Nephron progenitor cell (in vitro differentiated cells): ENCODE measurements at places on chromosomes 1 and 21.

DNA sequence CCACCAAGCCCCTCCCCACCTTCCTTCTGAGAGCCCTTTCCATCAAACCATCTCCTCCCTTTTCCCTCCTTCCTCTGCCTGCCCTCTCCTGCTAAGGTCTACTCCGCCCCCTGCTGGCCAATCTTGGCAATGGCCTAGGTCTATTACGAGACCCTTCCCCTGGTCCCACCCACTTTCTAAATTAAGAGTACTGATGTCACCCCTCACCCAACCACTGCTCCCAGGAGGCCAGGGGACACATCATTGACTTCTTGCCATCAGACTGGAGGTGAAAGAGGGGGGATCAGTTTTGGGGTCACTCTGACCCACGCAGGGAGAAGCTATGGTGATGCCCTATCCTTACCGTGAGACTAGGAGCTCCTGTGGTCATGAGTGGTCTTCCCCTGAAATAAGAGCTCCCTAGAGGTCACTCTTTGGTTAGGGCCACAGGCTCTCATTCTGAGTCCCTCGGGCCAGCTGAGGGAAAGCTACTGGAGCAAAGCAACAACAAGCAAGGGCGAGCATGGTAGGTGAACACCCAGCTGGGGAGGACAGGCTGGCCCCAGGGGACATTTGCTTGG, 34.6 kb upstream of the S100A7 start:
- DNase-seq: peak; percentile 98

DNA sequence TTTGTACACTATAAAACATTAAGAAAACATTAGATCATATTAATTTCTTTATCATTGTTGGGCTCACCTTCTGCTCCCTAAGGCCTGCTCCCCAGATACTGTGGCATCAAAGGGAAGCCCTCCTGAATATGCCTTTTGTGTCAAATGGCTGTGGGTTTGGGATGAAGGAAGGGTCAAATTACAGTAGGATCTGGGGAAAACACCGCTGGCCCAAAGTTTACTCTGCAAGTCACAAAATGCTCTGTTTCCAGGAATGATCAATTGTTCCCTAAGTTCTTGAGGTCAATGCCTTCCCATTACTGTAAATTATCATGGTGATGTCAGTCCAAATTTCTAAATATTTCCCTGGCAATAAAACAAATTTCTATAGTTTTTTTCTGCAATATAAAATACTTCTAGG, 6.8 kb upstream of the ITLN2 start:
- no peak for DNase-seq

DNA sequence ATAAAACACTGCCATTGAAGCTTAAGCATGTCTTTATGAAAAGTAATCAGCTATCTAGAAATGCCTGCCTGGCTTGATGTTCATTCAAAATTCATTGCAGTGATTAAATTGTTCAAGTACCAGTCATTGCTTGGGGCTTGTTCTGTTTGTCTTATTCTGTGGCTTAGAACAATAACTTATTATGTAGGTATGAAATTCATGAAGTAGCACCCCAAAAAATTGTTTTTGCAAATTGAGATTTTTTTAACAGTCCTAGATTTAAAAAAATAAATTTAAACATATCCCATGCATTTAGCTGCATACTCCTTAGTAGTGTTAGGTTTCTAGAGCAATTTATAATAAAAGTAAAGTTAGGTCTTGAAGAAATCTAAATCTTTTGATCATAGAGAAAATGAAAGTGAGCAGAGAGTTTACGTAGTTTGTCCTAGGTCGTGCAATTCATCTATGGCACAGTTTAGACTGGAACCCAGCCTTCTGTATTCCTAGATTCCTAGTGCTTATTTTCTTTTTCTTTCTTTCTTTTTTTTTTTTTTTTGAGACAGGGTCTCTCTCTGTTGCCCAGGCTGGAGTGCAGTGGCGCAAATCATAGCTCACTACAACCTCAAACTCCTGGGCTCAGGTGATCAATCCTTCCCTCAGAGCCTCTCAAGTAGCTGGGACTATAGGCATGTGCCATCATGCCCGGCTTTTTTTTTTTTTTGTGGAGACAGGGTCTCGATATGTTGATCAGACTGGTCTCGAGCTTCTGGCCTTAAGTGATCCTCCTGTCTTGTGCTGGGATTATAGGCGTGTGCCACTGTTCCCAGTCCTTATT, 9.3 kb downstream of the MIER1 start:
- DNase-seq: no peak

- no peak for DNase-seq
Observed at GRCh38 chr21:31255896-31256295, 88.2 kb downstream of the TIAM1 start.

GRCh38 chr1:24875257-24875656, 54.8 kb downstream of the RUNX3 start:
- no peak for DNase-seq

DNA sequence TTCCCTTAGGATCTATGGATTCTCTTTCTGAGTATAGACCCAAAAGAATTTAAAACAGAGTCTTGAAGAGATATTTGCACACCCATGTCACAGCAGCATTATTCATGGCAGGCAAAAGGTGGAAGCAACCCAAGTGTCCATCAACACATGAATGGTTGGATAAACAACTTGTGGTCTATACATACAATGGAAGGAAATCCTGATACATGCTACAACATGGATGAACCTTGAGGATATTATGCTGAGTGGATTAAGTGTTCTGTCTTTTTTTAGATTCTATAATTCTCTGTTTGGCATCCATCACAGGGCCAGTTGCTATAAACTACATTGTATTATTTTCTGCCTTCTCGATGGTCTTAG, 39.8 kb downstream of the PTPN14 start:
- no peak for DNase-seq

DNA sequence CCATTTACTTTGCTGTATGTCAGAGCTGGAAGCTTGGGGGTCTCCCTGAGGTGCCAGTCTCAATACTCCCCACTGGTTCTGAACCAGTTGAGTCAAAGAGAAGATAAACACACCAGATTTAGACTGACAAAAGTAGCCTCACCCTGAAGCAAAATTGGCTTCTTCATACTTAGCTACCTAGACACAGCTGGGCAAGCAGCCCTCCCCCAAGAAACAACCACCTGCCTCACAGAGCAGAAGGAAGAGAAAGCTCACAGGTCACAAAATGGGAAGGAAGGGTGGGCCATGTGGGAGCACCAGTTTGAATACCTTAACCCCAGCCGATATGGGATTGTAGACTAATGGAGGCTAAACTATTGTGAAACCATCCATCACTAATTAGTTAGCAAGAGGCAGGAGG, 24.6 kb upstream of the MYSM1 start:
- DNase-seq: no peak

GRCh38 chr1:112520166-112520565, 11.4 kb downstream of the WNT2B start:
- DNase-seq: no peak

DNA sequence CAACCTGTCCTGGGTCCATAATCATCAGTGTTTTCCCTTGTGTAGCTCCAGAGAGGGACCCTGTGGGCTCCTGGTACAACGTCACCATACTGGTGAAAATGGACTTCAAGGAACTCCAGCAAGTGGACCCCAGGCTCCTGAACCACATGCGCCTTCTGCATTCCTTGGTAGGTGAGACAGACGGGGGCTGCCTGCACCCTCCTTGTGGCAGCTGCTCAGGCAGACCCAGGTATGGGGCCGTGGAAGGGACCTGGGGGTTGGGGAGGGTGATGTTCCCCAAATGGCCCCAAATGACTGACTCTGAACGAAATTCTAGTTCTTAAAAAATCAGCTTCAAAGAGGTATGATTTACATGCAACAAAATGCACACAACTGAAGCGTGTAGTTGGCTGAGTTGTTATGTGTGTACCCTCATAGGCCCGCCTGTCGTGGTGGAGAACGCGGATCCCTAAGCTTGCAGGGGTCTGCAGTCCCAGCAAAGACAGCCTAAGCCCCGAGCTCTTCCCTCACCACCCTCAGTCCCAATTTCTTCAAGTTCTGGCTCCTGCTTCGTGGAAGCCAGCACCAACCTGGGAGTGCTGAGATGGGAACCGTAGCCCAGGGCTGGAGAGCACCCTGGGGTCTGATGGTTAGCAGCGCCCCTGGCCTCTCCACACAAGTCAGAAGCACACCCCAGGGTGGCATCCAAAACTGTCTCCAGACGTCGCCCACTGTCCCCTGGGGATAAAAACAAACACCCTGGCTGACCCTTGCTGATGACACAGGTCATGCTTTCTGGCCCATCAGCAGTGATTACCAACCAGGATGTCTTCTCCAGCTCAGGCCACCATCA, 14.3 kb downstream of the UMODL1 start:
- no peak for DNase-seq

DNA sequence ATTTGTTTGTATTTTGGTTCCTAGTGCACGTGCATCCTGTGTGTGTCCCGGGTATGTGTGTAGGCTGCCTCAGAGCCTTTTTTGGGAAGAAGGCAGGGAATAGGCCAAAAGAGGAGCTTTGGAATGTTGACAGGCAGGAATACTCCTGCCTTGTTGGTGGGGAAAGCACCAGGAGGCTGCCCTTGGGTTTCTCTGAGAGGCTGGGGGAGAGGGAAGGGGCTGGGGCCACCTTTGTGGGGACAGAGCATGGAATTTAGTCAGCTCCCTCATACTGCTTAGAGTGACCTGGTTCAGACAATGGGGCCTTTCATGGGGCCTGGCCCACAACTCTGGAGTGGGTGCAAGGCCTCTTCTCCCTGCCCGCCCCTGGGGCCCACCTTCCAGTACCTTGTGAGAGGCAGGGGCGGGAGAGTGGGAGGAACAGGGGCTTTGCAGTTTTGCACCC, 31.3 kb downstream of the ACOT11 start:
- no peak for DNase-seq

GRCh38 chr1:88680911-88681622, 3.0 kb upstream of the PKN2 start:
- no peak for DNase-seq

GRCh38 chr1:25703041-25703440, 86.5 kb downstream of the MAN1C1 start:
- DNase-seq: no peak

DNA sequence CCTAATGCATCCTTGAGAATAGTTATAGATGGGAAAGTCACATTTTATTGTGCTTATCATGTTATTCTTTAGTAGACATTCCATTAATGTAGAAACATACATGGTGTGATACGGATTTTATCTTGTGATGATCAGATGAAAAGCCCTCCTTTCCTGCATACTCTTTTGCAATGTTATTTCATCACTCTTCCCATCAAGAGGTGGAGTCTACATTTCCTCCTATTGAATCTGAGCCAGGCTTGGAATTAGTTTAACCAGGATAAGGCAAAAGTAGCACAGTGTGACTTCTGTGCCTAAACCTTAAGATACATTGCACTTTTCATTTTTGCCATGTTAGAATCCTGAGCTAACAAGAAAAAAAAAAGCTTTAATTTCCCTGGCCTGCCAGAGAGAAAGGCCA, 393.7 kb upstream of the ST6GALNAC5 start:
- DNase-seq: no peak

GRCh38 chr1:59025201-59025600, 241.4 kb upstream of the JUN start:
- no peak for DNase-seq

- DNase-seq: no peak
Observed at GRCh38 chr1:21046132-21046531, 130.6 kb downstream of the EIF4G3 start.

- DNase-seq: no peak
Observed at GRCh38 chr1:65756616-65757015, 36.1 kb upstream of the PDE4B start.

DNA sequence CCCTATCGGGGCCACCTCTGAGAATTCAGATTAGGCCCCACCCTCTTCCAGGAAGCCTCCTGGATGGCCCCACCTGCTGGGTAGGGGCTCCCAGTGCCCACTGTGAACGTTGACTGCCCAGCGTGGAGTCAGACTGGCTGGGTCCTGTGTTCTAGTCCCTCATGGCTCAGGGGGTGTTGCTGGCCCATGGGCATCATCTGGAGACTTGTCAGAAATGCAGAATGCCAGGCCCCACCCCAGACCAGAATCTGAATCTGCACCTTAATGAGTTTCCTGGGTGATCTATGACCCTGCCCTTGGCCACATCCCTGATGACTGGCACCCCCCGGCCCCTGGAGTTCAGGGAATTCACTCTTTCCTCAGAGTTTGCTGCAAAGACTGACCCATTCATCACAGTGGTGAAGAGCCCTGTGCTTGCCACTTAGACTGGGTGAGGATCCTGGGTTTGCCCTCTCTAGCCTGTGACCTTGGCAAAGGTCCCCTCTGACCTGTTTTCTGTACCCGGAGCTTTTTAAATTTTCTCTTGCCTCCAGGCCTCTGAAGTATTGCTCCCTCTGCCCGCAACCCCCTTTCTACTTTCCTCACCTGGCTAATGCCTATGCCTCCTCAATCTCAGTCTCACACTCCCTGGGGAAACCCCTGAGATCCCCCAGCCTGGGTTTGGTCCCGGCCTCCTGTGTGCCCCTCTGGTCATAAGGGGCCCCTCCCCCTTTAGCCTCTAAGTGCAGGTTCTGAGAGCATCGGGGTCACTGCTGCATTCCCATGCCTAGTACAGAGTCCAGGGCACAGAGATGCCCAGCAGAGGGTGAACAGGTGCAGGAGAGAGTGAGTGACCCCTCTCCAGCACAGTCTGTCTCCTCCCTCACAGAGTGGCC, 184.2 kb downstream of the MATN1 start:
- DNase-seq: no peak
